ENCODE measurements at places on chromosomes 2 and 18.

DNA sequence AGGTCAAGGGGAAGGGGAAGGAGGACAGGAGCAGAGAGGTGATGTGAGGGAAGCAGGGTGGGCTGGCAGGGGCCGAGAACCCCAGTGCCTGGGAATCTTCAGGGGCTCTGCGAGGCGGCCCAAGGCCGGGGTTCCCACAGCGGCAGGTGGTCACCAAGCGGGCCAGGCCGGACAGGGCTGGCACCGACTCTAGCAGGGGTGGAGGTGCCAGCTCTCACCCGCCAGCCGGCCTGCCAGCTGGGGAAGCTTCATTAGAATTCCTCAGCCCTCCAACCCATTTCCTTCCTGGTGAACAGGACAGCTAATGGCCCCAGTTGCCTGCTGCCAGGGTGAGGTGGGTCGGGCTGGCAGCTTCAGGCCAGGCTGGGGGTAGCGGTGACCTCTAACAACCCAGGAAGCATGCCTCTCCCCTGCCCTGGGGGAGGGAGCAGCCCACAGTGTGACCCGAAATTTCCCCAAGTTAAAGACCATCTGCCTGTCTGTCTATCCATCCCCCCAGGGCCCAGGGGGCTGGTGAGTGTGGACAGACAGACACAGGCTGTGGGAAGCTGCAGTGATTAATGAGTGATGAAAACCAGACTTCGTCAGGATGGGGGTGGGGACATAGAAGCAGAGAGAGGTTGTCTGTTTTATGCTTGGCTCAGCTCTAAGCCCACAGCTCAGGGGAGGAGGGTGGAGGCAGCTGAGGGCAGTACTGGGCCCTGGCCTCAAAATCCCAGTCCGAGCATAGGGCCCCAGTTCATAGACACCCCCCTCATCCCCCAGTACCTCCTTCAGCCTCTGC is 144.1 kb downstream of the ZFP36L2 start:
- no peak for DNase-seq

- no peak for DNase-seq
These were observed 36.1 kb upstream of the SPTBN1 start for GRCh38 chr2:54419855-54420523.

DNA sequence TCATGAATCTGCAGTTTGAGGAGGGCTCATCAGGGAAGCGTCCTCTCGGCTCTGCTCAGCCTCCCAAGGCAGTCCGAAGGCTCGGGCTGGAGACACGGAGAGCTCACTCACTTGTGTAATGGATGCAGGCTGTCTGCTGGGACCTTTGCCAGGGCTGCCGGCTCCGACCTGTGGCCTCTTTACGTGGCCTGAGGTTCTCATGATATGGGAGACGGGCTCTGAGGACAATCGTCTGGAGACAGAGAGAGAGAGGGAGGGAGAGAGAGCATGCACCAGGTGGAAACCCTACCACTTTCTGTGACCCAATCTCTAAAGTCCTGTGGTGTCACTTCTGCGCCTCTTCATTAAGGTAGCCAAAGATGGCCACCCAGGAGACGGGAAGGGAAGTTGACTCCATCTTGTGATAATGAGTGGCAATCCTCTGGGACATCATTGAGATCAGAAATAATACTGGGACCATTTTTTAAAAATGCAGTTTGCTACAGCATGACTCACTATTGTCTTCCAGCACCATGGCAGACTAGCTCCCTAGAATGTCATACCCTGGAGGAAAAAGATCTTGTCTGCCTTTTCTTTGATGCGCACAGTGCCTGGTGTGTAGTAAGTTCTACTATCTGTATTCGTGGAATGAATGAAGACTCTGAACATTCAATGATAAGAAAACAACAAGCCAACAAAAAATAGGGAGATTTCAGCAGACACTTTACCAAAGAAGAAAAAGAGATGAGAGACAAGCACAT is 60.2 kb downstream of the CD8B2 start:
- DNase-seq: no peak

DNA sequence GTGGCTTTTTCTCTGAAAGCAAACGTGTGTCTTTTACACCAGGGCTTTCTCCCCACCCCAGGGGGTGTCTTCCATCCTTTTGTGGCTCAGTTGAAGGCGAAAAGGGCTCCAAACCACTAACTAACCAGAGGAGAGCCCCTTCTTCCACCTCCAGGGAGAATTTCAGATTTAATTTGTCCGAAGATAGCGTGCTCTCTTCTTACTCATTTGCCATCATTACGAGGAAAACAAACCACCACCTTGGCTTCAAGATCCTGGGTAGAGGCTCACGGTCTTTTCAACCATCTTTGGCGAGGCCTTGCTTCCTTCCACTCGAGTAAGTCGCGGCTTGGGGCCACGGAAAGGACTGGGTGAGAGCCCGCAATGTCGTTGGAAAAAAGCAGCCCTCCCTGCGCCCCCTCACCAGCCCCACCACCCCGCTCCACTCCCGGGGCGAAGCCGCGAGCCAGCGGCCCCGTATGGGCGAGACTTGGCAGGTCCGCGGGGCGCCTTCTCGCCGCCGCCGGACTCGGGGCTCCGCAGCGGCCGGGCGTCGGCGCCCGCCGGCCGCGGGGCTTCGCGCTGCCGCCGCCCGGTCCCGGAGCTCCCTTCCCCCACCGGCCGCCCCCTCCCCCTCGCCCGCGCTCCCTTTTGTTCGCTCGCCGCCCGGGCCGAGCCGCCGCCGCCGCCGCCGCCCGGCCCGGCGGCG is 1.7 kb upstream of the ZNF532 start:
- peak; percentile 61 for DNase-seq

- no peak for DNase-seq
These were observed 157.9 kb upstream of the APCDD1 start for GRCh38 chr18:10296491-10296890.

GRCh38 chr2:70987386-70987785 is 7.3 kb downstream of the TEX261 start:
- no peak for DNase-seq

DNA sequence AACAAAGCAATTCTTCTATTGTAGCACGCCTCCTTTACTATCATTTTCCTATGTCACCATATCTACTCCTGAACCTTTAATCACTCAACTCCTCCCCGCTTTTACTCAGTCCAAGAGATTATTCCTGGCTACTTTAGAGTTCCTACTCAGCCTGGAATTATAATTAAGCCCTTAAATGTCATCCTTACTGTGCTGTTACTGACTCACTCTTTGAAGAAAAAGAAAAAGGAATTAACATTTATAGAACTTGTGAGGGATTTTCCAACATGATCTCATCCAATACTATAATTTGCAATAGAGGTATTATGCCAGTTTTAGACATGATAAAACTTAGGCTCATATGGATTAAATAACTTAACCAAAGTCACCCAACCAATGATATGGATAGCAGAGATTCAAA is 61.7 kb downstream of the CCDC88A start:
- no peak for DNase-seq

DNA sequence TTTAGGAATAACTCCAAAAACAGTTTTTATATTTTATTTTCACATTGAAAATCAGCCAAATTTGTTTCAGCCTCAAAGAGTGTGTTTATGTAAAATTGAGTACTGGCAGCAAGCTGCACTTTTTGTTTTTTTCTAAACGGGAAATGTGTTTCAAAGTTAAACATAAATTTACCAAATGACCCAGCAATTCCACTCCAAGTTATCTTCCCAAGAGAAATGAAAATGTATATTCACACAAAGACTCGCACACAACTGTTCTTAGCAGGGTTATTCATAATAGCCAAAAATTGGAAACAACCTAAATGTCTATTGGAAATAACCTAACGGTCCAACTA is 9.3 kb downstream of the ALPK2 start:
- DNase-seq: no peak

DNA sequence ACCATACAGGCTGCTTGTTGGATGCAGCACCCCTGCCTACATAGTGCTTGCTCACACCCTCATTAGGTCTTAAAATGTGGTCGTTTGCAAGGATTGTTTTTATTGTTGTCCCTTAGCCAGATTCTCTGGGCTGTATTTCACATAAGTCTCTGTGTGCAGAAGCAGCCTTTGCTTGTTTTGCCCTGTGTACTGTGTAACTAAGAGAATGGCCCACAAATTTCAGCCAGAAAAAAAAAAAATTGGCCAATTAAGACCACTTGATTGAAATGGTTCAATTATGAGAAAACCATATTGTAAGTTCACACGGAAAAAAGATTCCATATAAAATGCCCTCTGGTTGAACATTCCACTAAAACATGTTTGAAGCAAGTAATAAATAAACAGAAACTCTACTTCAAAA is 377.1 kb upstream of the SOX11 start:
- DNase-seq: peak; percentile 8

GRCh38 chr18:11906926-11907874 is 917 bp downstream of the MPPE1 start:
- no peak for DNase-seq

DNA sequence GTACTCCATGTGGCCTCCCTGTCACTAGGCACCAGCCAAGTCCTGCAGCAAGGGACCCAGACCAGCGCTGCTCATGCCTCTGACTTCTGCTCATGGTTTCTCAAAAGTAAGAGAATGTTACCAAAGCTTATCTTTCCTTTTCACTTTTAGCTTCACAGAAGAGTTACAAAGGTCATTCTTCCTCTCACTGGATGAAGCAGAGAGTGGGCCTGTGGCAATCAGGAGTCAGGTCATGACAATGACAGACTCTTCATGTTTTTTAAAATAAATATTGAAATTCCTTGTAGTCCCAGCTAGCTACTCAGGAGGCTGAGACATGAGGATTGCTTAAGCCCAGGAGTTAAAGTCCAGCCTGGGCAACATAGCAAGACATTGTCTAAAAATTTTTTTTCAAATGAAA is 126.1 kb downstream of the OSR1 start:
- no peak for DNase-seq

GRCh38 chr2:156541229-156541628 is 105.0 kb downstream of the GPD2 start:
- no peak for DNase-seq

DNA sequence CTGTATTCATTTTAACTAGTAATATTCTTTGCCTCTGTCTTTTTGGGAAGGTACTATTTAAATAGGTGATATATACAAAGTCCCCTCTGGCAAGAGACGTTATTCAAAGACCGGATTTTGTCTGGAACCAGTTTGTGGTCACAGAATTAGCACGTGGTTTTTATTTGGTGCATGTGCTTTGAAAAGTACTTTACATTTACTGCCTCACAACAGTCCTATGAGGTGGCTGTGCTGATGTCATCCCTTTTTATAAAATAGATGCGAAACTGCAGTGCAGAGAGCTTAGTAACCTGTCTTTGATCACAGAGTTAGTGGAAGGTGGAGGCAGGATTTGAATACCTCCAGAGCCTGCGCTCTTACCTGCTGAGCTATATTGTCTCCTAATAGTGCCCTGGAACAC is 4.0 kb downstream of the LPIN1 start:
- no peak for DNase-seq

DNA sequence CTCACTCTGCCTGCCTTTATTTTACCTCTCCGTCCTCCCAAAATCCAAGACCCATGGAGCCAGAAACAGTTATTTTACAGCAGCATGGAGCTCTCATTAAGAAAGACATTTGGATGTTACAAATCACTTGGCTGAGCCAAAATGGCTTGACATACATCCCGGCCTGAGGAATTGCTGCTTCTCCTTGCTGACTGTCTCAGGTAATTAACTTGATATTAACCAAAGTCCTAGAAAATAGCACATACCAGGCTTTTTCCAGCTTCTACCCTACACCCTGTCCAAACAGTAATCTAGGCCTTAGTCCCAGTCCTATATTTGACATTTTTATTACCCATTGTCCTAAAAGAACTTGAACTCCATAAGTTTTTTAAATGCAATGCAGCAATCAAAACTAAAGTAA is 205.0 kb downstream of the TMX3 start:
- DNase-seq: no peak

DNA sequence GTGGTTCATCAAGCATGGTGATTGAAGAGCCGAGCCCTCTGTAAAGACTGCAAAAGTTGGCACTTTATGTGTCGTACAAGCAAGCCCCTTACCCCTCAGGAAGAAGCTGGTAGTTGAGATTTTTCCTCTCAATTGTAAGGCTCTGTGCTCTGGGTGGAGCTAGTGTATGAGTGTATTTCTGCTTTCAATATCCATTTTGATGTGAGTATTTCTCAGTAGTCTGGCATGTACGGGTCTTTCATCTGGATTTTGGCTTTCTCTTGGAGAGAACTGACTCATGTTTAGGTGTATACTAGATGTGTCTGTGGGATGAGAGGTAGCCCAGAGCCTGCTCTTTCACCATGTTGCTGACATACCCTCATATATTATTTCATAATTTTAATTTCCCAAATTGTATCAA is 406.6 kb upstream of the KCNJ3 start:
- no peak for DNase-seq

- no peak for DNase-seq
These were observed 42.5 kb upstream of the TSPYL6 start for GRCh38 chr2:54298514-54298913.

DNA sequence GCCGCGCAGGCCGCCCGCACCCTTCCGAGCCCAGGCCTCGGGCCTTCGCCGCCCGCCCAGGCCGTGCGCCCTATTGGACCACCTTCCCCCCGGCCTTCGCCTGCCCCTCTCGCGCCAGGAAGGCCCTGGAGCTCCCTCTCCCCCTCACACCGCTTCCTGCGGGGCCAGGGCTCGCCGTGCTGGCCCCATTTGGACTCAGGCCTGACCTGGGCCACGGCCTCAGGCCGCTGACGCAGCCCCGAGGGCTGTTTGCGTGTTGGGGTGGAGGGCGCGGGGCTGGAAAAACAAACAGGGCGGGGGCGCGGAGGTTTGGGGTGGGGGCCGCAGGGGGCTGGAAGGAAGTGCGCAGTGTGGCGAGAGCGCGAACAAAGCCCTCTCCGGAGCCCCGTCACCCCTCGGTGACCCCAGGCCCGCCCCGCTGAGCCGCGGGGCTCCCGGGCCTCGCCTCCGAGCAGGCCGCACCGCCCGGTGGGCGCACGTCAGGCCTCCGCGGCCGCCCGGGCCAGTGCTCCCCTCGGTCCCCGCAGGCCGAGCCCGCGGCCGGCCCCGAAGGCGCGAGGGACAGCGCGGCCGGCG is 12.3 kb upstream of the SIX3 start:
- DNase-seq: no peak

- DNase-seq: no peak
These were observed 280.7 kb upstream of the ZC3H15 start for GRCh38 chr2:186205254-186205911.

DNA sequence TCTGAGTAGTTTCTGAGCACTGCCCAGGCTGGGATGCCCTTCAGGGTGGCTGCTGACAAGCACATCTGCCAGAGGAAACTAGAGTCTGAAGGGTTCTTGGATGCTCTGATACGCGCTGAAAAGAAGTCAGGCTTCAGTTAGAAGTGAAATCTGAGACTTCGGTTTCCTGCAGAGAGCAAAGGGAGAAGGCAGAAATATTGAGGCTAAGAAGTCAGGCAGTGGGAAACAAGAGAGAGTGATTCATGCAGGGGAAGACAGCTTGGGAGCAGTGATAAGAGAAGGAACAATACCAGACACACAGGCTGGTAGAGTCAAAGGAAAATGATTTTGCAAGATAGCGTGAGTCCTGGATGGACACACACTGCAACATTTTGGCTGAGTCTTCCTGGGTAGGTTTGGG is 51.0 kb upstream of the BOD1L2 start:
- DNase-seq: no peak

DNA sequence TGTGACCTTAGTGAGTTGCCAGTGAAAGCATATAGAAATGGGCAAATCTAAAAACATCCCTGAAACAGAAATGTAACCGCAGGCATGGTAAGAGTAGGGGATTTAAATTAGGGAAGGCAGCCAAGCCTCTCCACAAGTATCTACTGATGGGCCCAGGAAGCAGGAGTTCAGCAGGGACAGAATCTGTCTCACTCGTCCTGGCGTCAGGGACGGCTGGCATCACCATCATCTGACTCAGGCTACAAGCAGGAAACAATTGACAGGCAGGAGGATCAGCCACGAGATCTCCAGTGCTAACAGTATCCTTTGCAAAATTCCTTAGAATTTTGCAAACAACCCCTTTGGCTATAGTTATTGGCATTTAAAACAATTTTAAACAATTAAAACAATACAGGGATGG is 61.3 kb downstream of the SMAD4 start:
- DNase-seq: no peak

Measured in NCI-H1092 (cell line).